ENCODE measurements at places on chromosomes 5 and 9. TPM values are rescaled to one million over a fixed set of nuclear protein-coding genes. Genes with fewer than 3 reads are reported as not detected.

GABRB2 gene
- not detected for total RNA-seq

TXNDC15 gene
- total RNA-seq: 90.4 TPM

RFESD gene
- total RNA-seq: 1.6 TPM

AIF1L gene
- 1.4 TPM for total RNA-seq

ABLIM3 gene
- 36.7 TPM for total RNA-seq

IL17B gene
- not detected for total RNA-seq

CDC14B gene
- total RNA-seq: 28.6 TPM

CATSPER3 gene
- total RNA-seq: not detected

GARIN3 gene
- total RNA-seq: not detected

PAEP gene
- not detected for total RNA-seq

LHFPL2 gene
- 19.1 TPM for total RNA-seq

PHF24 gene
- not detected for total RNA-seq

CCL27 gene
- total RNA-seq: not detected

SLC31A1 gene
- total RNA-seq: 21.4 TPM

RFX3 gene
- 3.1 TPM for total RNA-seq

NUTM2F gene
- total RNA-seq: not detected

RGS7BP gene
- not detected for total RNA-seq

MYOT gene
- not detected for total RNA-seq

LCN1 gene
- not detected for total RNA-seq

PCDHB12 gene
- 2.6 TPM for total RNA-seq

PPP1R2B gene
- 0.10 TPM for total RNA-seq

UCK1 gene
- total RNA-seq: 44.0 TPM

BAAT gene
- not detected for total RNA-seq

NHP2 gene
- total RNA-seq: 188 TPM

SELENOP gene
- total RNA-seq: 45.1 TPM

GZMA gene
- not detected for total RNA-seq

TAF1L gene
- 0.02 TPM for total RNA-seq

All from M059J (cell line).